ENCODE measurements at places on chromosomes 6 and 20. TPM values are rescaled to one million over a fixed set of nuclear protein-coding genes. Genes with fewer than 3 reads are reported as not detected.

GRCh38 chr6:35015476-35015875 is 125.7 kb downstream of the TCP11 start:
- peaks cover 5% of the 10 kb centered on the region for H3K4me1 ChIP-seq
- peaks cover 7% of the 10 kb centered on the region for H3K36me3 ChIP-seq
- no peaks in the 10 kb centered on the region for H3K27me3 ChIP-seq
- no peak overlapping the region for H3K27ac ChIP-seq
- H3K4me3 ChIP-seq: no peak overlapping the region
- no peak for DNase-seq

DEF6 gene
- total RNA-seq: 74.3 TPM

C20orf144 gene
- total RNA-seq: 0.10 TPM

- H3K27ac ChIP-seq: no peak overlapping the region
- H3K4me1 ChIP-seq: no peaks in the 10 kb centered on the region
- H3K27me3 ChIP-seq: peaks cover 6% of the 10 kb centered on the region
- no peak overlapping the region for H3K4me3 ChIP-seq
- H3K36me3 ChIP-seq: no peaks in the 10 kb centered on the region
- DNase-seq: no peak
Measured at GRCh38 chr6:113529196-113529595, 327.9 kb upstream of the MARCKS start.

DNA sequence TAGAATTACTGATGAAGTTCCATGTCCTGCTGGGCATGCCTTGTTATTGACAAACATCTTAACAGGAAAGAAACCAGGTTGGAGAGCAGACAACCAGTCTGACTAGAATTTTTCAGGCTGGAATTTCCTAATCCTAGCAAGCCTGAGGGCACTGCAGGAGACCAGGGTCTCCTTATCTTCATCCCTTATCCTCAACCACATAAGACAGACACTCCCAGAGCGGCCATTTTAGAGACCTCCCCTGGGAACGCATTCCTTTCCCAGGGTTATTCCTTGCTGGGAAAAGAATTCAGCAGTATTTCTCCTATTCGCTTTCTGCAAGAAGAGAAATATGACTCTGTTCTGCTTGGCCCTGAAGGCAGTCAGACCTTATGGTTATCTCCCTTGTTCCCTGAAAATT is 803.7 kb downstream of the GRIK2 start:
- no peaks in the 10 kb centered on the region for H3K4me1 ChIP-seq
- H3K4me3 ChIP-seq: no peak overlapping the region
- H3K27ac ChIP-seq: no peak overlapping the region
- no peaks in the 10 kb centered on the region for H3K36me3 ChIP-seq
- DNase-seq: no peak

CRISP2 gene
- total RNA-seq: not detected

CDYL gene
- total RNA-seq: 40.5 TPM

GRCh38 chr20:5045906-5046305 is 44.6 kb upstream of the SLC23A2 start:
- no peak overlapping the region for H3K4me3 ChIP-seq
- H3K27ac ChIP-seq: no peak overlapping the region
- DNase-seq: no peak
- no peaks in the 10 kb centered on the region for H3K4me1 ChIP-seq
- no peaks in the 10 kb centered on the region for H3K36me3 ChIP-seq

C6orf58 gene
- total RNA-seq: not detected

NHSL1 gene
- 0.76 TPM for total RNA-seq

KCNK5 gene
- 18.6 TPM for total RNA-seq

DNA sequence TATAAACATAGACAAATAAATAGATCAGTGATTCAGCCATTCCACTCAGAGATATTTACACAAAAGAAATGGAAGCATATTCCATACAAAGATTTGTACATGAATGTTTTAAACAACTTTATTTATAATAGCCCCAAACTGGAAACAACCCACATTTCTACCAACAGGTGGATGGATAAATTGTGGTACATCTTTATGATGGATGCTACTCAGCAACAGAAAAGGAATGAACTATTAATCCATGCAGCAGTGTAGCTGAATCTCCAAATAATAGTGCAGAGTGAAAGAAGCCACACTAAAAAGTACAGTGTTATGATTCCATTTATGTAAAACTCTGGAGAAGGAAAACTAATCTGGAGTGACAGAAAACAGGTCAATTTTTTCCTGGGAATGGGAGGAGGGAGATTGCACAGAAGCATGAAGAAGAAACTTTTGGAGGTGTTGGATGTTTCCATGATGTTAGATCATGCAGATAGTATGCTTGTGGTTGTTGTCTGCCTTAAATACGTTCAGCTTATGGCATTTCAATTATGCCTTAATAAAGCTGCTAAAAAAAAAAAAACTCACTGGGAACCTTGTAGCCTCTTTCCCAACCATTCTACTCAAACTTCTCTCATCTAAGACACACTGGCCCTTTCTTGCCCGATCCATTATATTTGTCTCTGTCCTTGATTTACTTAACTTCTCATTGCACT is 100.9 kb downstream of the PPP1R14C start:
- no peak for DNase-seq
- no peaks in the 10 kb centered on the region for H3K36me3 ChIP-seq
- H3K27ac ChIP-seq: no peak overlapping the region
- H3K27me3 ChIP-seq: peaks cover 3% of the 10 kb centered on the region

DNA sequence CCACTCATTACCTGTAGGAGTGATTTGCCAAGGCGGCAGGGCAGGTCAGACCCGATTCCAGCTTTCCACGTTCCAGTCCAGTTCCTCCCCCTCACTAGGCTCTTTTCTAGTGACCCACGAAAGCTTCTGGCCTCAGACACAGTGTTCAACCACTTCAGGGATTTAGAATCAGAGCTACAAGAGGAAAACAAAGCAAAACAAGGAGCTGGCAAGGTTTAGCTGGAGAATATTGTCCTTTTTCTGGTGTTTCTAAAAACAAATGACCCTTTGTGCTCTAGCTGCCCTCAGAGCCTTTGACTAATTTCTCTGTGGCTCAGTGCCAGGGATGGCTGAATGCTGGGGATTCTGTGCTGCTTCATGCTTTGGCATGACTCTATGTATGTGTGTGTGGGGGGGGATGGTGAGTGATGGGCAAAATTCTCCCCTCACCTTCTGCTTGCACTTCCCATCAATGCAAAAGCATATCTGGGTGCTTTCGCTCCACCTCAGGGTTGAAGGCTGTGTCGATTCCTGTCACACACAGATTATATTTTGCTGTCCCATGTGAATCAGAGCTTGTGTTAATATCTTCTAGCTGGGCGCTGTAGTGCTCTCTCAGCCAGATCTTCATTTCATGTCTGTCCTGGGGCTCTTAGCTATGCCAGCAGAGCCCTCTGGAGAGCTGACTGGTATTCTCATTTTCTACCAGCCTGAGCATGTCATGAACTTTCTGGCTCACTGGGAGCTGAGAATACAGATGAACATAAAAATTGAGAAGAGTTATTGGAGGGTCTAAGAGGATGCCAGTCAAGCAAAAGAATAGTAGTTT is 19.3 kb upstream of the NEDD9 start:
- H3K4me1 ChIP-seq: peaks cover 11% of the 10 kb centered on the region
- peaks cover 49% of the 10 kb centered on the region for H3K36me3 ChIP-seq
- no peak for DNase-seq
- H3K4me3 ChIP-seq: no peak overlapping the region
- no peak overlapping the region for H3K27ac ChIP-seq

DNA sequence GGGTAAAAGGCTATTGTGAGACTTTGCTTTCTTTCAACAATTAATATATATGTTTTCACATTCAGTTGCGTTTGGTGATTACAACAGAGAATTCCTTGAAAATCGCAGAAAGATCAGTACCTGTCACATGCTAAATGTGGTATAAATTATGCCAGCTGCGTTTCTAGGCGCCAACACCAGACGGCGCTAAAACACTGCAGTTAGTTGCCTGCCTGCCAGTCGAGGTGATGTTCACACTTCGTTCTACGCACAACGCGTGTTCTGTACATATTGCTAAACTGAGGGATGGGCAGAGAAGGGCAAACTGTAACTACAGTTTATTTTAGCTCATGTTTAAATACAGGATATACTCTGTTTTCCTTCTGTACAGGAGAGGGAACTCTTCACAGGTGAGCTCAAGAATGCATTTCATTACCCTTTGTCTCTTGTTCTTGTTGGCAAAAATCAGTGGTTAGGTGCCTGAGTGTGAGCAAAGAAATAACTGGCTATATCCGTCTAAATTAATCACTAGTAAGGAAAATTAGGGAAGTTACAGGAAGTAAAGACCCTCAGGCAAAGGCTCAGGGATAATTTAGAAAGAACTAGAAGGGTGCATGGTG is 100.1 kb upstream of the RGS17 start:
- H3K27ac ChIP-seq: no peak overlapping the region
- H3K4me1 ChIP-seq: no peaks in the 10 kb centered on the region
- H3K4me3 ChIP-seq: no peak overlapping the region
- peak; percentile 22 for DNase-seq

OOEP gene
- total RNA-seq: not detected

GRCh38 chr6:149060300-149060984 is 257.1 kb upstream of the TAB2 start:
- H3K27me3 ChIP-seq: no peaks in the 10 kb centered on the region
- H3K4me3 ChIP-seq: peak overlapping the region; percentile 57
- H3K4me1 ChIP-seq: peaks cover 29% of the 10 kb centered on the region
- peak overlapping the region; percentile 73 for H3K27ac ChIP-seq

DNA sequence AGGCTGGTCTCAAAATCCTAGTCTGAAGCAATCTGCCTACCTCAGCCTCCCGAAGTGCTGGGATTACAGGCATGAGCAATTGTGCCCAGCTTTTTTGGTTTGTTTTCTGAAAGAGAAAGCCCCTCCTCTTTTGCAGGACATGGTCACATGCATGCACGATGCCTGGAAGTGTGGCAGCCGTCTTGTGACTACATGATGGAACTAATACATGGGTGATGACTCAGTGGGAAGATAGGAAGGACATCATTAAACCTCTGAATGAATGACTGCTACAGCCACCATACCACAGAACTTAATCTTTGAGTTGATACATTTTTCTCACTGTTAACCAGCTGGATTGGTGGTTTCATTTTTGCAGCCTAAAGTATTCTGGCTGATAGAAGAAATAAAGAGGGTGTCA is 13.4 kb upstream of the CTNNBL1 start:
- H3K36me3 ChIP-seq: no peaks in the 10 kb centered on the region
- H3K4me1 ChIP-seq: no peaks in the 10 kb centered on the region
- peaks cover 35% of the 10 kb centered on the region for H3K27me3 ChIP-seq
- DNase-seq: no peak
- H3K4me3 ChIP-seq: no peak overlapping the region

DNA sequence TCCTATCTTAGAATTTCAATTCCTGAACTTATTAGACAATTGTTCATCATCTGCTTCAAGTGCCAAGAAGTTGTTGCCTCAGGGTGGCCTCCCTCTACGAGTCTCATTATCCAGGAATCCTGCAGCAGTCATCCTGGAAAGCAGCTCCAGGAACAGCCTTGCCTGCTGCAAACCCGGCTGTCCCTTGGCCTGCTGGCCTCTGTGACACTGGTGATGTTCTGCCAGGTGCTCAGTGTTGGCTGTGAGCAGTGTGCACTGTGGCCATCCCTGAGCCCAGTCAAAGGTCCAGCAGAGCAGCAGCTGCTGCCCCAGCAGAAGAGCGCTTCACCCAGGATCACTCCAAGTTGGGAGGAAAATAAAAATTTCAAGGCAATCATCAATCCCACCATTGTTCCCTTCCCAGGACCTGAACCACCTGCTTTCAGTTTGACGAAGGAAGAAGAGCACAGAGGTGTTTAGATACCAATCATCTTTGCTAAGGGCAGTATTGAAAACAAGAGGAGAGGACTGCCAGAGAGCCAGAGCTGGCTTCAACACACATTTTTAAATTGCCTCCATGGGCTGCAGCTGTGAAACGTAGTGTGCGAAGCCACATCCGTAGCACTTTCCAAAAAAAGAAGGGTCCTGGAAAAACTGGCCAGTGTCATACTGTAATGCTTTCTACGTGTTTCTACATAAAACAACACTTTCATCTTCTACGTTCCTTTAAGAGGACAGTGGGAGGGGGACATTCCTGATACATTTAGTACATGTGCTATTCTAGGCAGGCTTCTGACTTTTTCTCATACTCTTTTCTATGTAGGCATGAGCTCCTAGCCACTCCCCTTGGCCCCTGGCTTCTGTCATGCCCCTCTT is 7.2 kb upstream of the FAM50B start:
- no peaks in the 10 kb centered on the region for H3K36me3 ChIP-seq
- no peaks in the 10 kb centered on the region for H3K27me3 ChIP-seq
- DNase-seq: no peak
- H3K27ac ChIP-seq: no peak overlapping the region
- H3K4me1 ChIP-seq: no peaks in the 10 kb centered on the region

EYS gene
- total RNA-seq: not detected

DNA sequence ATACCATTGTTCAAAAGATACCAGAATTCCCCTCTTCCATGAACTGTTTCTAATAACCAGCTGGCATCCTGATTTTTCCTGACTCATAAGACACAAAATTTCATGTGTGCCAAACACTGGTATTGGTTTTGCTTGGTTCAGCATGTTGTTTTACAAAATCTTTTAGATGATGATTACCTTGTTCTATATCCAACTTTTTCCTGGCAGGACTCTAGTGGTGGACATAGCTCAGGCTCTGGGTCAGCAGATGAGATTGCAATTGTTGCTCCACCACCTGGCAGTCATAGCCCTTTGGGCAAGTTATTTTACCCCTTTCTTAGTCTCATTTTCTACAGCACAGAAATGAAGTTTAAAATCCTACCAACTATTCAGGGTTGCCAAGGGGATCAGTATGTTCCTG is 6.2 kb downstream of the TRIM38 start:
- peaks cover 65% of the 10 kb centered on the region for H3K36me3 ChIP-seq
- H3K4me1 ChIP-seq: peaks cover 64% of the 10 kb centered on the region
- H3K27ac ChIP-seq: no peak overlapping the region
- DNase-seq: no peak
- no peak overlapping the region for H3K4me3 ChIP-seq
- no peaks in the 10 kb centered on the region for H3K27me3 ChIP-seq

PROKR2 gene
- total RNA-seq: not detected

- no peaks in the 10 kb centered on the region for H3K36me3 ChIP-seq
- peaks cover 11% of the 10 kb centered on the region for H3K27me3 ChIP-seq
- H3K4me1 ChIP-seq: no peaks in the 10 kb centered on the region
Measured at GRCh38 chr20:61168605-61169004, 83.5 kb upstream of the CDH4 start.

GRCh38 chr20:35296101-35296554 is 3.9 kb upstream of the FAM83C start:
- DNase-seq: no peak
- H3K27ac ChIP-seq: no peak overlapping the region

- H3K4me3 ChIP-seq: no peak overlapping the region
- DNase-seq: no peak
- H3K4me1 ChIP-seq: no peaks in the 10 kb centered on the region
Measured at GRCh38 chr20:16020971-16021370, 552.3 kb downstream of the KIF16B start.

- no peaks in the 10 kb centered on the region for H3K36me3 ChIP-seq
- no peaks in the 10 kb centered on the region for H3K27me3 ChIP-seq
- H3K4me3 ChIP-seq: no peak overlapping the region
Measured at GRCh38 chr20:60254901-60255411, 296.7 kb downstream of the CDH26 start.

GRCh38 chr20:9078826-9079731 is 10.2 kb downstream of the PLCB4 start:
- H3K4me1 ChIP-seq: no peaks in the 10 kb centered on the region
- H3K27me3 ChIP-seq: peaks cover 5% of the 10 kb centered on the region
- DNase-seq: no peak

All from activated naive CD8-positive, alpha-beta T cell treated with anti-CD3 and anti-CD28 coated beads for 36 hours (primary cell).